Uterus (tissue), 4 donors: ENCODE measurements at places on chromosomes 1 and 21. TPM values are rescaled to one million over a fixed set of nuclear protein-coding genes. Genes with fewer than 3 reads are reported as not detected.

GRCh38 chr1:165912638-165913037 is 85.2 kb downstream of the UCK2 start:
- no peak for DNase-seq
- no peaks in the 10 kb centered on the region for H3K27me3 ChIP-seq
- no peak overlapping the region for H3K27ac ChIP-seq
- no peak overlapping the region for H3K4me3 ChIP-seq
- H3K4me1 ChIP-seq: no peaks in the 10 kb centered on the region

The AMY1A gene
- total RNA-seq: 1.1 TPM

The RPTN gene
- total RNA-seq: not detected

The C1orf74 gene
- 1.3 TPM for total RNA-seq

DNA sequence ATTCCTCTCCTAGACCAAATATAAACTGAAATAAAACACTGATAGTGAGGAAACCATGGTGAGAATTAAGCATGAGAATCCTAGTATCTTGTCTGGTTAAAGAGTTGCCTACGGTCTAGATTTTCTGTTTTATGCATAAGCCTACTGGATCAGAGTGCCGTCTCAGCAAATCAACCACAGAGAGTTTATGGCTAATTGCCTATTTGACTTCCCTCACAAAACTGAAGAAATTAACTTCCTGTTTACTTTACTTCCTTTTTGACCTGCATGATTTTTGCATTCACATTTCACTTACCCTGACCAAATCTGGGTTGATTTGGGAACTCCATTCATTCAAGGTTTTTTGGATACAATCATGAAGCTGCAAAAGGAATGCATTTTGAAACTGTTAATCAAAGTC is 5.0 kb downstream of the GCLM start:
- H3K4me1 ChIP-seq: no peaks in the 10 kb centered on the region
- H3K36me3 ChIP-seq: no peaks in the 10 kb centered on the region

The B4GALT2 gene
- 45.8 TPM for total RNA-seq

The TAL1 gene
- total RNA-seq: 15.1 TPM

The CFHR1 gene
- not detected for total RNA-seq

The KCNE2 gene
- not detected for total RNA-seq

- no peak for DNase-seq
- H3K36me3 ChIP-seq: no peaks in the 10 kb centered on the region
- H3K4me3 ChIP-seq: no peak overlapping the region
- no peaks in the 10 kb centered on the region for H3K27me3 ChIP-seq
- no peaks in the 10 kb centered on the region for H3K4me1 ChIP-seq
- no peak overlapping the region for H3K27ac ChIP-seq
These were observed 62.5 kb upstream of the TRAPPC10 start for GRCh38 chr21:43949499-43950208.
